ENCODE measurements at places on chromosomes 7 and 10.
A peak's percentile ranks its signal among the peaks of the same experiment; 100 is the strongest.

- DNase-seq, result no peak
Measured at GRCh38 chr10:126705951-126706565, 35.6 kb upstream of the C10orf90 start.

GRCh38 chr10:49382826-49383225 is 13.1 kb downstream of the DRGX start:
- DNase-seq, result no peak

GRCh38 chr10:28214219-28214618 is 88.6 kb downstream of the MPP7 start:
- DNase-seq, result no peak

DNA sequence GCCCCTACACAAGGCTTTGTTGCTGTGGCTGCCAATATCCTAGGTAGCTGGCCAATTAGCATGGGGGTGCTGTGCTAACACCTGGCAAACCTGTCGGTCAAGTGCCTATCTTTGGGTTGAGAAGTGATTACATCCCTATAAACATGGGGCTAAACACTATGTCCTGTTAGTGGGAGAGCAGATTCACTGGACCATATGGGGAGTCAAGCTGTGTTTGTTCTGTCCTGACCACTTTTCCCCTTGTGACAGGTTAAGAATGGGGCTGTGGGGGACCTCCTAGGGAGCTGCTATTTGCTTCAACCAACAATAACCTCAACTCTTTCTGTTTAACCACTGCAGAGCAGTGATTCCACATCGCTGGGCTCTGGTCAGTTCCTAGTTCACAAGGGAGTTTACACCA is 151.5 kb upstream of the AOAH start:
- peak; percentile 13 for DNase-seq

GRCh38 chr7:137634356-137634755 is 212.4 kb downstream of the DGKI start:
- DNase-seq, result no peak

DNA sequence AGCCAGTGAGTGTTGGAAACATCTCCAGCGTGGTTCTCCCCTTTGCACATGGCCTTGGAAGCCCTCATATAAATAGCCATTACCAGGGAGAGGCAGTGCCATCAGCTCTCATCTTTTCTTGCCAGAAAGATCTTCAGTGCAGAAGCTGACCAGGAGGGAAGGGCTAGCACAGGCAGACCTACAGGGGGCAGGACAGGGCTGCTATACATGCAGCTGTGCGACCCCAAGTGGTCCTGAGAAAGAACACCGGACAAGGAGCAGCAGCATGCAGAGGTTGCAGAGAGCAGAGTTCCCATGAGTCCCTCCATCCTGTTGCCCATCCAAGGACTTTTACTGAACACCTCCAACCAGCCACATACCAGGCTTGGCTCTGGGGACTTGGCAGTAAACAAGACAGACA is 17.1 kb downstream of the GRID1 start:
- DNase-seq, result peak; percentile 40

DNA sequence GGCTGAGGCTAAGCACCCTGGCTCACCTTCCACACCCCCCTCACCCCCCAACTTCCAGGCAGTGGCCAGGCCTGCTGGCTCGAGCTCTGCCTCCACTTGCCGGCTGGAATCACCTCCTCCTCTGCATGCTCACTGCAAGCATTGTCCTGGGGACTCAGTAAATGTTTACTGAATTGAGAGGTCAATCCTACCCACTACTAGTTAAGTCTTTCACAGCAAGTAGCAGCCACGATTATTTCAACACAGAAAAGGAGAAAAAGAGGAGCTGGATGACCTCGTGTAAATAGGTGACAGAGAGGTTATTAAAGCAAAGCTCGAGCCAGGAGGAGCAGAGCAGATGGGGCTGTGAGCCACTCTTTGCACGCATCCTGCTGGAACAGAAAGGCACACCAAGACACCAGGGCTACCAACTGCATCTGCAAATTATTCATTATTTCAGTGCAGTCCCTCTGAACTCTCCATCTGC is 32.1 kb downstream of the HIPK2 start:
- no peak for DNase-seq

DNA sequence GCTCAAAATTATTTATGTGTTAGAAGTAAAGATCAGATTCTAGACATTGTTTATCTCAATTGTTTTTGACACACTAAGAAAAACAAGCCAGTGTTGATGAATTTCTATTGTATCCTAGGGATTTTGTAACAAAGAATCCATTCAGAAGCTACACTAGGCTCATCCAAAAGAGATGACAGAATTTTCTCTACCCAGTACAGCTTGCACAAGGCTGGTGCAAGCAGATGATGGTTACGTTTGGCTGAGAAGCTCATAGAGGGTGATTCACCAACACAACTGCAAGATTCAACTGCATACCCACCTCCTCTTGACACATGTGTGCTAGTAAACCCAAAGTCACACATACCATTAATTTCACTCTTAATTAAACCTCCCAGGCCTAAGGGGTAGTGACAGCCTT is 20.8 kb downstream of the GRM3 start:
- no peak for DNase-seq

GRCh38 chr7:36650766-36651312 is 73.5 kb downstream of the AOAH start:
- no peak for DNase-seq

DNA sequence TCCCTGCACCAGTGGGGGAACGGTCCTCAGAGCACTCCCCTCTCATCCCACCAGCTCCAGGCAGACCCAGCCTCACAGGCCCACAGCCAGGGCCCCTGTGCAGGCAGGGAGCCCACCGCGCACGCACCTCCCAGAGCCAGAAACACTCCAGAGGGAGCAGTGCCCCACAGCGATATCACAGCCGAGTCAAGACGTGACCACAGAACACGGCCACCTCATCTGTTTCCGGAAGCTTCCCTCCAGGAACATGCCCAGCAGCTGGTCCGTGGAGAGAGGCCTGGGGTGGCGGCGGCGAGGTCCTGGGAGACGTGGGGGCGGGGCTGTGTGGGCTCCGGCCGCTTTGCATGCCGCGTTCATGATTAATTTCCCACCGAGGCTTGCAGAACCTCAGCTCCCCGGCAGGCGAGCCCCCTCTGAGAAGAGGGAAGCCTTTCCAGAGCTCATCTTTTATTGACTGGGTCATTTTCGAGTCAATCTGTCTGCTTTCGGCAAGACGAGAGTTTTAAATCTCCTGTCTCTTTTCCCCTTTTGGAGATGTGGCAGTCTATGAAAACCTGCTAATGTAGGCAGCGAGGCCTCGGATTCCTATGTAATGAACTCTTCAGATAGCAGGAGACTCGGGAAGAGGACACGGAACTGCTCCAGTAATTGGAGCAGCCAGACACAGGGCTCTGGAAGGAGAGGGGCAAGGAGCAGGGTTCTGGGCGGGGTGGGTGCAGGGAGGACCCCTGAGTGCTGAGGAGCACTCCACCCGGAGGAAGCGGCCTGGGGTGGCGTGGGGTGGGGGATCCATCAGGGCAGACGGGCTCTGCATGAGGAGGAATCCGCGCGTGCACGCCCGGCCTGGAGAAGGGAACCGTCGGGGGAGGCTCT is 242.8 kb downstream of the ELFN1 start:
- no peak for DNase-seq

DNA sequence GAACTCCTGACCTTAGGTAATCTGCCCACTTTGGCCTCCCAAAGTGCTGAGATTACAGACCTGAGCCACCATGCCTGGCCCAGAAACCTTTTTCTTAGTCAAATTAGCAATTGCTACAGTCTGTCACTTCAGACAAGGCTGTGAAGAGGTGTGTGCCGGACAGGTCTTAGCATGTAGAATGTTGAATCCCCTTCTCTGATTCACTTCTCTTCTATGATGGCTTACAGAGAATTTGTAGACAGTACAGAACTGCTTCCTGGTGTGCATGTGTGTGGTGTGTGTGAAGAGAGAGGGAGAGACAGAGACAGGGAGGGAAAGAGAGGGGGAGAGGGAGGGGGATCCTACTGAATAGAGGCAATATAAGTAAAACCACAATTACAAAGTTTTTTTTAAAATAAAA is 150.4 kb downstream of the PARD3 start:
- DNase-seq, result no peak

GRCh38 chr7:105521027-105521716 is 899 bp downstream of the PUS7 start:
- peak; percentile 60 for DNase-seq

DNA sequence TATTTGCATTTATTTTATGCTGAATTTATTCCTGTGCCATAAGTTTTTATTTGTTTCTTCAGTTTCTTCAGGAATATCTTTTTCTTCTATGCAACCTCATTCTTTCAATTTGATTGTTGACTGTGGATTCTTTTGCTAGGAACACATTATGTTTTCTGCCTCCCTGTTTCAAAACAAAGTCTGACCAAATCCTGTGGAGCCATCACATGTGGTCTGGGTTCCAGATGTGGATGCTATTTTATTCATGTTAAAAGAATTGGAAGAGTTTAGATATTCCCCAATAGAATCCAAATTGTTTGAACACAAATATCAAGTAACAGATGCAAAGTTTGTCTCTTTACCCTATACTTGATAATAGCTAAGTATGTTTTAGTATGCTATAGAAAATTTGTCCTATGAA is 56.8 kb upstream of the LRRC17 start:
- DNase-seq, result no peak

DNA sequence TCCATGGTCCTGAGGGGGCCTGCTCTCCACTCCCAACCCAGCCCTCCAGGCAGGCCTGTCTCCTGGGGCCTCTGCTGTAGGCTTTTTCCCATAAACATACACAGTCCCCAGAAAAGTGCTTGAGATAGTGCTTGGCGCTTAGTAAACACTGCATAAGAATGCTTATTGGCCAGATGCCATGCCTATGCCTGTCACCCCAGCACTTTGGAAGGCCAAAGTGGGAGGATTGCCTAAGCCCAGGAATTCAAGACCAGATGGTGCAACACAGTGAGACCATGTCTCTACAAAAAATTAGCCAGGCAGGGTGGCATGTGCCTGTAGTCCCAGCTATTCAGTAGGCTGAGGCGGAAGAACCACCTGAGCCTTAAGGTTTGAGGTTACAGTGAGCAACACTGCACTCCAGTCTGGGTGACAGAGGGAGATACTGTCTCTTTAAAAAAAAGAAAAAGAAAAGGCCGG is 24.6 kb upstream of the ASL start:
- no peak for DNase-seq

GRCh38 chr7:44962483-44963251 is 16.1 kb downstream of the MYO1G start:
- no peak for DNase-seq

DNA sequence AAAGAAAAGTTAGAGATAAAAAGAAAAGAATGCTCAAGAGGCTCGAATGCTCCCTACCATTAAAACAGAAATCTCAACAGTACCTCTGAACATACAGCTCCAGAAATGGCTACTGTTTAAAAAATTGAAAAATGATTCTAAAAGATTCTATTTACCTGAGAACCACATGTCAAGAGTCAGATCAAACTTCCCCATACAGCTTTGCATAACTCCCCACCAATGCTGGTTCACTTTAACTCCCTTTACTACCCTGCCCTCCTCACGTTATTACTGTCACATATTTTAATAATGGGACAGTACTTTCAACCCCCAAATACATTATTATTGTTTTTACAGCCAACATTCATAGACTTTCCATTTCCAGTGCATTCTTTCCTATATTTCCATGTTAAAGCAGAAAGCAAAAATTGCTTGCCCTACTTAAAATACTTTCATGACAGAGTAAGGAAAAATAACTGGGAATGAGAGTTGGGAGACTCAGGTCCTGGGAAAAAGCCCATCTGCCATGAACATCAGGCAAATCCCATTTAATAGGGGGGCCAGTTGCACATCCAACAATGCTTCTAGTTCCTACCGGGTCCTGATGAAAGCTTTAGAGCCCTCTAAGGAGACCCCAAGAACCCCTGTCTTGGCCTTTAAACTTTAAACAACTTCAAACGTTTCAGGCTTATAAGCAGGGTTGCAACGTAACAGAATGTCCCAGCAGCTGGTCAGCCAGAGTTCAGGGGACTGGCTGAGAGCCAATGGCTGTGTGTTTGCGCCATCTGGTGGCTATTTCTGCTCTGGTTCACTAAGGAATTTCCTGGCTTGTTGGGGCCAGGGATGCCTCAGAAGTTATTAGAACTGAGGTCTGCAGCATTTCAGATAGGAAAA is 247.4 kb downstream of the ELMO1 start:
- peak; percentile 77 for DNase-seq

DNA sequence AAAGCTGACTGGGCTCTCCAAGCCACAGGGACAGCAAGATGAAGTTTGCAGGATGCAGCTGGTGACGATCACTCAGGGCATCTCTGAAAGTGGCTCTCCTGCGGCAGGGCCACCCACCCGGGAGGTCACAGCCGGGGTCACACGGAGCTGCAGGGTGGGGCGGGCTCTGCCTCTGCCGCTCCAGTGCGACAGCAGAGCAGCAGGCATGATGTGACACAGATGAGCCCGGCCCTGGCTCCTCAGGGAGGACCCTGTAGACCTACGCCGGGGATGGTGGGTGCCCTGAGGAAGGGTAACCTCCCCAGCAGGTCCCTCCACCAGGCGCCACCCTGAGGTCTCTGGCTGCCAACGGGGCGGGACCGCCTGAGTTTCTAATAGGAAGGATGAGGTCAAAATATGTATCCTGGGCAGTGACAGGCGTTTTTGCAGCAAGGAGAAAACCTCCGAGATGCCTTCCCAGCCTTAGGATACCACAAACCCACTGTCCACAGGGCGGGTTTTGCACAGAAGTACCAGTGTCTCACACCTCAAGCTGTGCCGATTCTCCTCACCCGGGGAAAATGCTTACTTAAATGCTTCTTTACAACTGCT is 114.8 kb upstream of the DIP2C start:
- no peak for DNase-seq

GRCh38 chr10:131854579-131855335 is 46.1 kb upstream of the PPP2R2D start:
- no peak for DNase-seq

DNA sequence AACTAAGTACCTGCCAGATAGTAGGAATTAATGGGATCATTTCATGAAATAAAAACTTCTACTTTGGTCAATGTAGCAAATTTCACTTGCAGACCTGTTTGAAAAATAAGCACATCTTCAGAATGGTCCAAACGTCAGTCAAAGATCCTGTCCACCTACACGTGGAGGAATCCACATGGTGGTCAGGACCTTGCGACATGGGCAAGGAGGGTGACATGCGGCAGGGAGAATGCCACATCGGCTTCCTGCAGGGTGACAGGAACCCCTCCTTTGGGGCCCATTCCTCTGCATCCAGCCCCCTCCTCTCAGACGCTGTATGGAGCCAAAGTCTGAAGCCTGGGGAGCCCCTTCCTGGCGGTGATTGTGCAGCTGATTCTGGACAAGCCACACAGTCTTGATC is 95.5 kb upstream of the MGMT start:
- no peak for DNase-seq

DNA sequence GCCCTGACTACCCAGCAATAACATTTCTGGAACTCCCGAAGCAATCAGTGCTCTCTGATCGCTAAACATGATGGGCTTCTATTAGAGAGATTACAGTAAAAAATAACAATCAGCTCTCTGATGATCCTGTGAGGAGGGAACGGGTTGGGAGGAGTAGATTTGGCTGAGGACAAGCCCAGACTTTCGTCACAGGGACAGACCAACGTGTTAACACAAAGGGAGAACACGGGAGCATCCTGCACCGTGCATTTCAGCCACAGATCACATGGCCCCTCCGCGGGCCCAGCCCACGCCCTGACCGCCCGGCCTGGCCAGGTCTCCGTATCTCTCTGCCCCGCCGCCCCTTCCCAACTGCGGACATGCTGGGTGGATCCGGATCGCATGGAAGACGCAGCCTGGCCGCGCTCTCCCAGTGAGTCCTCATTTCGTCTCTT is 95.0 kb upstream of the AGBL3 start:
- no peak for DNase-seq

Data from GM12865 (cell line).